ENCODE measurements at places on chromosomes 12 and 14. TPM values are rescaled to one million over a fixed set of nuclear protein-coding genes. Genes with fewer than 3 reads are reported as not detected.

Gene GPX2
- polyA plus RNA-seq, result 382 TPM

Gene TAS2R9
- not detected for polyA plus RNA-seq

Gene POTEG
- not detected for polyA plus RNA-seq

Gene SDR9C7
- not detected for polyA plus RNA-seq

Gene IAPP
- not detected for polyA plus RNA-seq

Gene FOXM1
- polyA plus RNA-seq, result 84.2 TPM

Gene NGB
- polyA plus RNA-seq, result not detected

Gene CHGA
- 0.70 TPM for polyA plus RNA-seq

Gene MYH6
- polyA plus RNA-seq, result not detected

Gene CACNB3
- polyA plus RNA-seq, result 25.8 TPM

Gene CRACR2A
- polyA plus RNA-seq, result 1.8 TPM

Gene CNTN1
- 69.7 TPM for polyA plus RNA-seq

Gene VPS29
- 188 TPM for polyA plus RNA-seq

Gene GYS2
- polyA plus RNA-seq, result 0.04 TPM

Gene ERBB3
- polyA plus RNA-seq, result 2.2 TPM

Gene KLRG1
- 4.8 TPM for polyA plus RNA-seq

Gene RIPK3
- not detected for polyA plus RNA-seq

Gene IL26
- polyA plus RNA-seq, result not detected

Gene KLHL33
- not detected for polyA plus RNA-seq

Gene TMEM132C
- polyA plus RNA-seq, result not detected

Gene NEMP1
- 13.2 TPM for polyA plus RNA-seq

Gene RASSF3
- polyA plus RNA-seq, result 20.5 TPM

Gene DPPA3
- not detected for polyA plus RNA-seq

Gene NRIP2
- polyA plus RNA-seq, result not detected

Gene TRIM9
- polyA plus RNA-seq, result 5.7 TPM

Gene DAO
- not detected for polyA plus RNA-seq

Gene FBLN5
- polyA plus RNA-seq, result 1.8 TPM

Gene ADCY4
- polyA plus RNA-seq, result not detected

Gene SRRM4
- not detected for polyA plus RNA-seq

Gene TRPV4
- polyA plus RNA-seq, result 0.09 TPM

Gene DCAF4
- polyA plus RNA-seq, result 18.9 TPM

Gene IKZF4
- polyA plus RNA-seq, result 2.0 TPM

Gene USP5
- 78.2 TPM for polyA plus RNA-seq

Gene RXYLT1
- 35.7 TPM for polyA plus RNA-seq

Gene KCNJ8
- 0.79 TPM for polyA plus RNA-seq

Gene GPR162
- 2.4 TPM for polyA plus RNA-seq

Gene CFAP251
- 1.2 TPM for polyA plus RNA-seq

Gene FSCB
- polyA plus RNA-seq, result not detected

Gene CCND2
- polyA plus RNA-seq, result not detected

Gene WNT1
- not detected for polyA plus RNA-seq

Gene RNASE2
- polyA plus RNA-seq, result not detected

Gene SLC7A7
- 30.1 TPM for polyA plus RNA-seq

Gene IL23A
- polyA plus RNA-seq, result 0.31 TPM

All from A549 (cell line).